Upper lobe of left lung (tissue), 6 donors: ENCODE measurements at places on chromosomes 6 and 20. TPM values are rescaled to one million over a fixed set of nuclear protein-coding genes. Genes with fewer than 3 reads are reported as not detected.

- DNase-seq, result no peak
- peak overlapping the region; percentile 88 for H3K27ac ChIP-seq
- H3K27me3 ChIP-seq, result no peaks in the 10 kb centered on the region
- H3K4me3 ChIP-seq, result no peak overlapping the region
Observed at GRCh38 chr20:1537731-1538058, 19.8 kb downstream of the SIRPD start.

GRCh38 chr20:62027116-62027515 is 38.6 kb downstream of the TAF4 start:
- H3K4me1 ChIP-seq, result peaks cover 11% of the 10 kb centered on the region
- H3K27me3 ChIP-seq, result no peaks in the 10 kb centered on the region
- no peak overlapping the region for H3K4me3 ChIP-seq
- no peak overlapping the region for H3K27ac ChIP-seq
- DNase-seq, result no peak
- no peaks in the 10 kb centered on the region for H3K36me3 ChIP-seq

- no peak overlapping the region for H3K27ac ChIP-seq
- DNase-seq, result no peak
- H3K27me3 ChIP-seq, result no peaks in the 10 kb centered on the region
Observed at GRCh38 chr20:36872852-36873251, 3.1 kb upstream of the TLDC2 start.

- DNase-seq, result no peak
- H3K4me1 ChIP-seq, result no peaks in the 10 kb centered on the region
- H3K36me3 ChIP-seq, result no peaks in the 10 kb centered on the region
Observed at GRCh38 chr20:60122671-60123070, 164.4 kb downstream of the CDH26 start.

GRCh38 chr6:31446481-31446880 is 43.1 kb downstream of the MICA start:
- H3K4me1 ChIP-seq, result no peaks in the 10 kb centered on the region
- no peak overlapping the region for H3K27ac ChIP-seq
- no peak overlapping the region for H3K4me3 ChIP-seq
- DNase-seq, result no peak
- no peaks in the 10 kb centered on the region for H3K27me3 ChIP-seq

- DNase-seq, result no peak
- no peaks in the 10 kb centered on the region for H3K27me3 ChIP-seq
- no peak overlapping the region for H3K27ac ChIP-seq
- no peaks in the 10 kb centered on the region for H3K36me3 ChIP-seq
- no peak overlapping the region for H3K4me3 ChIP-seq
- H3K4me1 ChIP-seq, result no peaks in the 10 kb centered on the region
Observed at GRCh38 chr6:46293641-46294316, 123.0 kb upstream of the ENPP5 start.

DNA sequence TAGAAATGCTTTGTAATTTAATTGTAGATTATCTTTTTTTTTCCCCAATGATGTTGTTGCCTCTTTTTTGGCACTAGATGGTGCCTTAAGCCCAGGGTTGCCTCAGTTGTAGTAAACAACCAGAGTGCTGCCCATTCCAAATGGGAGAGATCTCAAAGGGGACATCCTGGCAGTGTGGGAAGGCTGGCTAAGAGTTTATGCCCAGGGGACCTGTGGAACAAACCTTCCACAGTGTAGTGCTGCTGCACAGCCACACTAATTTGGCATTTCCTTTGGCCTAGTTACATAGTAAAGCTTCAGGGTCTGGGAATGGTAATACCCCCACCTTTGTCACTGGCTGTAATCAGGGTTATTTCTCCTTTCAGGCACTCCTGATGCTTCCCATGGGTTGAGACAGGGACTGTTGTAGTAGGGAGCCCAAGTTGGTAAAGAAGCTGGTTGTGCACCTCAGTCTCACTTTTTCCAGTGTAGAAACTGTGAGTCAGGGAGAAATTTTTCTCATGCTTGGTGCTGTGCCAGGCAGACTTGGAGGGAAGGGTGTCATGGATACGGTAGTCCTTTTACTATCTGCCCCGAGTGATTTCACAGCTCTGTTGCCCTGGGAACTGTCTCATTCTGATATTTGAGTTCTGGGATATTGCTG is 177.8 kb upstream of the ECI2 start:
- no peaks in the 10 kb centered on the region for H3K27me3 ChIP-seq
- no peak overlapping the region for H3K27ac ChIP-seq
- no peaks in the 10 kb centered on the region for H3K36me3 ChIP-seq
- H3K4me3 ChIP-seq, result no peak overlapping the region

GRCh38 chr6:21588481-21589351 is 4.8 kb upstream of the SOX4 start:
- H3K36me3 ChIP-seq, result no peaks in the 10 kb centered on the region
- H3K27ac ChIP-seq, result peak overlapping the region; percentile 89

DNA sequence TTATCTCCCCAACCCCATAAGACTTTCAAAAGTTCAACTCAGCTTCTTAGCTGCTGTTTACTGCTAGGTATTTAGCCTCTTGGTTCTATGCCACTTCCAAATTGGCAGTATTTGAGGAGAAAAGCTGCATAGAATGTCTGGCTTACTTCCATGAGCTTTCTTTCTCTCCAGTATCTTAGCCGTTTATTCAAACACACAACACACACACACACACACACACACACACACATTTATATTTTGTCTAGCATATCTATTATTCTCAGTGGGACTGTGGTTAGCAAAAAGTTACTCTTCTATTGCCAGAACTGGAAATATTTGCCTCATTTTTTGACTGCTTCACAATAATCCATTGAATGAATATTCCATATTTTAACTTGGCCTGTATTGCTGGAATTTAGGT is 634.2 kb upstream of the IMPG1 start:
- DNase-seq, result no peak
- no peaks in the 10 kb centered on the region for H3K36me3 ChIP-seq
- no peaks in the 10 kb centered on the region for H3K4me1 ChIP-seq
- no peak overlapping the region for H3K4me3 ChIP-seq
- H3K27me3 ChIP-seq, result no peaks in the 10 kb centered on the region

DNA sequence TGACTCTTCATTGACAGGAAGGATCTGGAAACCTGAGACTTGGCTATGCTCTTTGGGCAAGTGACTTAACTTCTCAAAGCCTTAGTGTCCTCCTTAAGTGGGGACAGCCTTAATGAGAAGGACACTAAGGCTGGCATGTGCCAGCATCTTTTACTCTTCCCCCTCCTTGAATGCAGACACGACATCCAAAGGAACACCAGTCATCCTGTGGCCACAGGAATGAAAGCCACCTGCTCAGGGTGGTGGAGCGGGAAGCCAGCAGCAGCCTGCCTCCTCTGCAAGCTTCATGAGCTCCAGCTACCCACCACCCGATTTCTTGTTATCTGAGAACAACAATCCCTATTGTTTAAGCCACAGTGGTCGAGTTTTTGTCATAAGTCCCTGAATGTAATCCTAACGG is 44.5 kb downstream of the TMEM14B start:
- H3K27me3 ChIP-seq, result no peaks in the 10 kb centered on the region
- no peaks in the 10 kb centered on the region for H3K4me1 ChIP-seq
- H3K36me3 ChIP-seq, result peaks cover 6% of the 10 kb centered on the region
- H3K4me3 ChIP-seq, result no peak overlapping the region
- H3K27ac ChIP-seq, result no peak overlapping the region
- DNase-seq, result no peak

GRCh38 chr20:44768854-44769480 is 23.3 kb downstream of the KCNK15 start:
- no peaks in the 10 kb centered on the region for H3K27me3 ChIP-seq
- no peak for DNase-seq
- H3K4me1 ChIP-seq, result no peaks in the 10 kb centered on the region
- no peaks in the 10 kb centered on the region for H3K36me3 ChIP-seq
- H3K27ac ChIP-seq, result no peak overlapping the region
- H3K4me3 ChIP-seq, result no peak overlapping the region

DNA sequence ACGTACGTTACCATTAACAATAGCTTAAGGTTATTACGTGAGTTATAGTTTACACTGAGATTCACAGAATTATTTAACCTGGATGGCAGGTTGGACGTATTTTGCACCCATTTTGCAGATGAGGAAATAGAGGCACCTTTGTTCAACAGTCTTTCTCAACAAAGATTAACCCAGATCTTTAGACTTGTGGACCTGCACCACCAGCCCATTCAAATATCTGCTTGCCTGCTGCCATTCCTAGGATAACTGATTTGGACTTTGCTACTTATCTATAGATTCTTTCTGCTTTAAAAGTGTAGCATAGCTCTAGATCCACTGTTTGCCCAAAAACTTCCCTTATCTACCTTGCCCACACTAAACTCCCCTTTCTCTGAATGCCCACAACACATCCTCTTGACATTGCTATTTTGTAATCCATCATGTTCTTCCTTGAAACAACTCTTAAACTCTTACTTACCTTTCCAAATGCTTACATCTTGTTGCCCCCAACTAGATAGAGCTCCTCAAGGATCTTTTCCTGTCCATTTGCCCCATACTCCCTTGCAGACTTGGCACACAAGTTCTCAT is 56.4 kb upstream of the TNFAIP3 start:
- no peaks in the 10 kb centered on the region for H3K27me3 ChIP-seq
- no peaks in the 10 kb centered on the region for H3K36me3 ChIP-seq
- H3K4me3 ChIP-seq, result no peak overlapping the region
- DNase-seq, result no peak
- peak overlapping the region; percentile 73 for H3K27ac ChIP-seq

DNA sequence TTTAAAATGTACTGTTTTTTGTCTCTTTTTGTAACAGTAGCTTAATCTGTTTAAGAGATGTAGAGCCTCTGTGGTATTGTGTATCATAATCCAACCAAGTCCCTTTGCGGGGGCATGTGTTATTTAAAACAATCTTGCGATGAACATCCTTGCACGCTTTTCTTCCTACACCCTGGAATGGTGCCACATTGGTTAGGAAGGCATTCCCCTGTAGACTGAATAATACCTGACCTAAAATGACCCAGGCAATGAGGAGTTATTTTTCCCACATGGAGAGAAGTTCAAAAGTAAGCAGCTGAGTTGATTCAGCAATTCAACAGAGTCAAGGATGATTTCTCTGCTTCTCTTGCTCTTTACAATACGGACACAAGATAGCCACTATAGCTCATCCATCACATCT is 142.0 kb upstream of the PMEPA1 start:
- no peaks in the 10 kb centered on the region for H3K36me3 ChIP-seq
- H3K4me3 ChIP-seq, result no peak overlapping the region
- no peak for DNase-seq
- no peak overlapping the region for H3K27ac ChIP-seq
- no peaks in the 10 kb centered on the region for H3K4me1 ChIP-seq

DNA sequence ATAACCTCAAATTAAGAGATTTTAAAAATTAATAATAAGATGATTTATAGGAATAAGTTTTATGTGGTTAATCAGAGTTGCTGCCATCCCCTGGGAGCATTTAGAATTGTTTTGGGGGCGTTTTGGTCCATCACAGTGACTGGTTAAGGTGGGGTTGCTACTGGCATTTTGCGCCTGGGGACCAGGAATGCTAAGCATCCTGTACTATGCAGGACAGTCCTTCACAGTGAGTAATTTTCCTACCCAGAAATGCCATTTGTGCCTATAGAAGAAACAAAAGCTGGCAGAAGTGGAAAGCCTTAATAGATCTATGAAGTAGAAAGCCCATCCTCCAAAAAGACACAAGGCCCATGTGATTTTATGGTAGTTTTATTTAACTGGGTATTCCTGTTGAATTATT is 118.0 kb downstream of the ANKS1A start:
- H3K27me3 ChIP-seq, result no peaks in the 10 kb centered on the region
- H3K4me3 ChIP-seq, result no peak overlapping the region
- no peaks in the 10 kb centered on the region for H3K4me1 ChIP-seq
- no peak overlapping the region for H3K27ac ChIP-seq
- no peak for DNase-seq
- no peaks in the 10 kb centered on the region for H3K36me3 ChIP-seq

- H3K27ac ChIP-seq, result peak overlapping the region; percentile 46
- no peaks in the 10 kb centered on the region for H3K27me3 ChIP-seq
- peaks cover 90% of the 10 kb centered on the region for H3K4me1 ChIP-seq
- no peaks in the 10 kb centered on the region for H3K36me3 ChIP-seq
Observed at GRCh38 chr20:48687117-48687800, 140.5 kb downstream of the PREX1 start.

DNA sequence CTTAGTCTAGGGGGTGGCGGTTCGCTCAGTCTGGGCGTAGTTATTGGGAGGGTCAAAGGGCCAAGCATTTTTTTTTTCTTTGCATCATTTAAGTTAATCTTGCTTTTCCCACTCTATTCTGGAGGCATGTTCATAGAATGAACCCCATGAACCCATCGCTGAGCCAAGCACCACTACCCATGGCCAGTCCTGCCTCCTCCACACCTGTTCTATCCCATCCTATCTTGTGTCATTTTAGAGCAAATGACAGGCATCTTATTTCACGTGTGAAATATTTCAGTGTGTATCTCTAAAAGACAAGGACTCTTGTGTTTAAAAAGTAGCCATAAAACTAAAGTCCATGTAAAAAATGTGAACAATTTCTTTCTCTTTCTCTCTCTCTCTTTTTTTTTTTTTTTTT is 13.9 kb downstream of the SRC start:
- no peak for DNase-seq
- no peak overlapping the region for H3K27ac ChIP-seq
- no peaks in the 10 kb centered on the region for H3K36me3 ChIP-seq
- no peak overlapping the region for H3K4me3 ChIP-seq

DNA sequence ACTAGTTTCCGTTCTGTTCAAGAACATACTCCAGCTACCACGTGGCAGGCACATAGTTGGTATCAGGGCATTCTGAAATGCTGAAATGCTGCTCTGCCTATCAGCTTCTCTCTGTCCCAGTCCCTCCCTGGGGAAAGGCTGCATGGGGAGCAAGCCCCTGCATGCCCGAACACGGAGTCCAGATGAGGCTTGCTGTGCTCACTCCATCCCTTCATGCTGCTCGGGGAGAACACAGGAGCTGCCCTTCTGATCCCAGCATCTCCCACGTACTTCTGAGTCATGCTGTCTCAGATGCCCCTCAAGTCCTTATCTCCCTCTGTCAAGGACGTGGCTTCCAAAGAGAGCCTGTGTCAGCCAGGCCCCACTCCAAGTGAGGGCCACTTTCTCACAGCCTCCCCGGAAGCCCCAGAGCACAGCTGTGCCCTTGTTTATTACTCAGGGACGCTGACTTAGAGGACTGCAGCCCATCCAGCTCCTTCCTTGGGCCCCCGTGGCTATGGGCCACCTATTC is 29.4 kb downstream of the THBS2 start:
- H3K4me1 ChIP-seq, result no peaks in the 10 kb centered on the region
- DNase-seq, result no peak

GRCh38 chr6:143059663-143060353 is 881 bp upstream of the AIG1 start:
- H3K4me3 ChIP-seq, result peak overlapping the region; percentile 74
- peaks cover 19% of the 10 kb centered on the region for H3K4me1 ChIP-seq
- H3K36me3 ChIP-seq, result no peaks in the 10 kb centered on the region
- no peaks in the 10 kb centered on the region for H3K27me3 ChIP-seq
- no peak for DNase-seq
- peak overlapping the region; percentile 94 for H3K27ac ChIP-seq

GRCh38 chr6:22956029-22956681 is 386.8 kb downstream of the HDGFL1 start:
- H3K27me3 ChIP-seq, result no peaks in the 10 kb centered on the region
- DNase-seq, result no peak
- peaks cover 14% of the 10 kb centered on the region for H3K4me1 ChIP-seq
- no peaks in the 10 kb centered on the region for H3K36me3 ChIP-seq

GRCh38 chr6:14200047-14200446 is 82.5 kb downstream of the CD83 start:
- H3K4me1 ChIP-seq, result no peaks in the 10 kb centered on the region
- H3K36me3 ChIP-seq, result no peaks in the 10 kb centered on the region
- no peaks in the 10 kb centered on the region for H3K27me3 ChIP-seq
- no peak for DNase-seq

The HCRTR2 gene
- not detected for total RNA-seq

The FOXS1 gene
- total RNA-seq, result 0.91 TPM

The SLC35D3 gene
- total RNA-seq, result not detected

The EYA4 gene
- total RNA-seq, result 4.2 TPM

The FNDC11 gene
- total RNA-seq, result 0.29 TPM

The SPATS1 gene
- not detected for total RNA-seq

The BMP5 gene
- 6.4 TPM for total RNA-seq

The CEP43 gene
- total RNA-seq, result 12.5 TPM

The BMP6 gene
- total RNA-seq, result 5.9 TPM

The B3GAT2 gene
- not detected for total RNA-seq

The MYBL2 gene
- 0.69 TPM for total RNA-seq
